Activated naive CD4-positive, alpha-beta T cell (primary cell): ENCODE measurements at places on chromosomes 3 and 15.

DNA sequence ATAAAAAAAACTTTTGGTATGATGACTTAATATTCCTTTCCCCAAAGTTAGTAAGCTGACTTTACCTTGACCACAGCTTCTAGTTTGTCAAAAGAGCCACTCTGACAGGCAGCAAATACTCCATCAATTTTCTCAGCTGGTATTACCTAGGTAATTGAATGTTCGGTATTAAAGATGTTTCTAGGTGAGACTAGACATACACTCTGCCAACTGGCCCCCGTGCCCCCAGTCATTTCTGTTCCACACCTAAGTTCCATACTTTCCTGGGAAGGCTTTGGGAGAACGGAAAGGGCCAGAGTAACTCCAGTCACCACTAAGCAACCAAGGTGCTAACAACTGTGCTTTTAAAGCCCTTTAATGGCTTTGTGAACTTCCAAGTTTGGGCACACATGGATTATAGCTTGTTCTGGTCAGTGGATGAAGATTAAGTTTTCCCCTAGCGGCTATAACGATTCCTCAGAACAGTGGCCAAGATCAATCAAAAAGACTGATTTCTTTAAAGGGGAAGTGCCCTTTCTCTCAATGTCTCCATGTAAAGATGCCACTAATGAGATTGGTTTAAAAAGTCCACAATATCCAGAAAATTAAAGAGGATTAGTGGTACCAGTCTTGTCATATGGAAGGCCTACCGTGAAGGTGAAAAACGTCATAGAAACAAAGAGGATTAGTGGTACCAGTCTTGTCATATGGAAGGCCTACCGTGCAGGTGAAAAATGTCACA is 7.0 kb downstream of the EIF4A2 start:
- no peak for DNase-seq

DNA sequence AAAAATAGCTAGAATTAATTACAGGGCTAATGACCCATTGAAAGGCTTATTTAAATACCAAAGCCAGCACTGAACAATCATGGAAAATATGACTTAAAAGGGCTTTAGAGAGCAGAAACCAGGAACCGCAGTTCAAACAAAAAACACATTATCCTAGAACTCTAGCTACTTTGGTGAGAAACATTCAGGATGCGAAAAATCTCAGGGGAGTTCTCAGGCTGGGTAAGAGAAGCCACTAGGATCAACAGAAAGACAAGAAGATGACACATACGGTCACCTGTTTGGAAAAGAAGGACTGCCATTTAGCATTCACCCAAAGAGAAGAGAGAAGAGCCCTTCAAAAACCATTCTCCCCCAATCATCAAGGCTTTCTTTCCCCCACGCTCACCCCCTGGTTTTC is 75.6 kb upstream of the ICE2 start:
- DNase-seq: no peak

DNA sequence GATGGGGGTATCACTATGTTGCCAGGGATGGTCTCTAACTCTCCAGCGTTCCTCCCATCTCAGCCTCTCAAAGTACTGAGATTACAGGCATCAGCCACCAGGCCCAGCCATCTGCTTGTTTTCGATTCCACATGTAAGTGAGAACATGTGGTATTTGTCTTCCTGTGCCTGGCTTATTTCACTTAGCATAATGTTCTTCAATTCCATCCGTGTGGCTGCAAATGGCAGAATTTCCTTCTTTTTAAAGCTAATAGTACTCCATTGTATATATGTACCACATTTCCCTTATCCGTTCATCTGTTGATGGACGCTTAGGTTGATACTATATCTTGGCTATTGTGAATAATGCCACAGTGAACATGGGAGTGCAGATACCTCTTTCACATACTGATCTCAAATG is 70.6 kb downstream of the ASB7 start:
- no peak for DNase-seq

GRCh38 chr3:131349946-131350347 is 31.6 kb upstream of the NUDT16 start:
- DNase-seq: no peak

DNA sequence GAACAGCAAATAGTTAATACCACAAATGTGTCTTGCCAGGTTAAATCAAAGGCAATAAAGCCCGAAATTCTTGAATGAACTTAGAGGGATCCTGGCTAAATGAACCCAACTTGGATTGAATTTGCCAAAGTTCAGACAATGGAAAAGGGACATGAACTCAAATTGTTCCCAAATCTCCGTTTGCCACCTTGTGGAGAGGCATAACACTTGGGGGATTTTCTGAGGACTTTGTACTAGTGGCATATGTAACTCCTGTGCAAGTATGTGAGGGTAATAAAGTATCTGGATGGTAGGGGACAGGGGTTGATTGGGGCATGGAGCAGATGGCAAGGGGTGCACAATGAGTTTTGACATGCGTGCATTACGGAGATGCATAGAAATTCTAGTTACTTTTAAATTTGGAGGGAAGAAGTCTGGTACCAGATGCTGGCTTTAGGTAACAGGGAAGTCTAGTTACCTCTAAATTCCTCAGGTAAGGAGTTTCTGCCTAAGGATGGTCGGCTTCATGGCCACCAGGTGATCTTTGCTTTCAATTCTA is 1.2 kb upstream of the TCAIM start:
- DNase-seq: no peak

DNA sequence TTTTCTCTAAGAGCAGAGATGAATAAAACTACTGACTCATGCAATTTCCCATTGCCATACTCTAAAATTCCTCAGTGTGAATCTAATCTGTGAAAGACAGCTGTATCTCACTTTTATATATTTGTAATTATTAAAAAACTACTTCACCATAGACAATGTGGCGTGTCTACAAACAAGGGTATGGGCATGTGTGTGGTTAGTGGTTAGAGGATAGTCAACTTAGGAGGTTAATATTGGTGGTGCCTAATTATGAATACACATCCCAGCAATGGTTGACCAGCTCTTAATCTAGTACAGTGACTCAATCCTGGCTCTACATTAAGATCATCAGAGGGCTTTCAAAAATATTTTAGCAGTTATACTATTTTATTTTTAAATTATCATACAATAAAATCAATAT is 94.5 kb downstream of the GOLIM4 start:
- DNase-seq: no peak

GRCh38 chr3:127722091-127722784 is 49.5 kb downstream of the ABTB1 start:
- DNase-seq: no peak

GRCh38 chr15:98725874-98726273 is 77.5 kb downstream of the IGF1R start:
- DNase-seq: no peak

DNA sequence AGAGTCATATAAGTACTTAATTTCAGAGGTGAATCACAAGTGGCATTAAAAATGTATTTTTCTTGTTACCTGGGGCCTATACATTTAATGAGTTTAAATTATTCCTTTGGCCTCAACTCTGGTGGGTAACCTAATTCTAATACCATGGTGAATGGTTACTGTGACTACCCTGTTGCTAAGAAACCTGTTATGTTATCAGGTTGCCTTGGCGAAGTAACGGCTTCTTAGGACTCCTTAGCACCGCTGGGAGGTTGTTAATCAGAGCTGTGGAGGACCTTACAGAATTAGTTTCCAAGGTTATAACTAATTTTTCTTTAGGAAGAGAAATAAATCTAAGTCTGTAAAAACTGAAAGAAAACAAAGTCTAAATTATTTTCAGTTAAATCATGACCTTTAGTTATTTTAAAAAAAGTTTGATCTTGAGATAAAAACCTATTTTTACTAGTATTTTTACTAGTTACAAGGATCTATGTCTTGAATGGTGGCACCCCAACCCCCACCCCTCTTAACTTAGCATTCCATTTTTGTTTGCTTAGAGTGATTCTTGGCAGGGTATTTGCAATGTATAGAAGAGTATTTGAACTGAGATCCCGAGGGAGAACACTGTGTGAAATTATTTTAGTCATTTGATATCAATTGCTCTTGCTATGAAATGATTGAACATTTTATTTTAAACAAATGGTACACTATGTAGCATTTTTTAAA is 155.5 kb downstream of the FNDC3B start:
- no peak for DNase-seq

GRCh38 chr15:78878356-78878755 is 5.7 kb downstream of the MORF4L1 start:
- no peak for DNase-seq

- no peak for DNase-seq
Observed at GRCh38 chr3:65485826-65486469, 552.8 kb downstream of the MAGI1 start.

DNA sequence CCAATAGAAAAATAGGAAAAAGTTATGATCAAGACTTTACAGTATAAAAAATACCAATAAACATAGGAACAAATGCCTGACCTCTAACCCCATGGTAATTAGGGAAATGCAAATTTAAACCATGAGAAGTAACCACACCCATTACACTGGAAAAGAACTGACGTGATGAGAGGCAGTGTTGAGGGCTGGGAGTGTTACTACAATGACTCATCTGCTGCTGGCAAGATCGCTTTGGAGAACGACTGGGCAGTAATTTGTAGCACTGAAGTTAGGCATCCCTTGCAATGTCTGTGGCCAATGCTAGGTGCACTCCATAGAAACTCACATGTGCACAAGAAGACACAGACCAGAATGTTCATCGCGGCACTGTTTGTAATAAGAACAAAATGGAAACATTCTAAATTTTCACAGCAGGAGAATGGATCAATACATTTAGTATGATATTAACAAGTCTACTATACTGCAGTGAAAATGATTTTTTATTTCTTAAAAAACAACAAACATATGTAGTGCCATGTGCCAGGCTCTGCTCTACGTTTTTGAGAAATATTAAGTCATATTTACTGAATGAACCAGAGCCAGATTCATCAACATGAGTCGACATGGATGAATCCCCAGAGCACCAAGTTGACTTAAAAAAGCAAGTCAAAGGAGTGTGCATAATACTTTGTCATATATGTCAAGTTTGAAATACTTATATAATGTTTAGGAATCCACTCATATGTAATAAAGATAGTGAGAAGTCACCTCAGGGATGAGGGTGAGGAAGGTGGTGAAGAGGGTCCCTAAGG is 37.6 kb upstream of the EPHB3 start:
- DNase-seq: no peak

GRCh38 chr15:67925182-67925581 is 85.3 kb upstream of the RNU6-1 start:
- DNase-seq: no peak

DNA sequence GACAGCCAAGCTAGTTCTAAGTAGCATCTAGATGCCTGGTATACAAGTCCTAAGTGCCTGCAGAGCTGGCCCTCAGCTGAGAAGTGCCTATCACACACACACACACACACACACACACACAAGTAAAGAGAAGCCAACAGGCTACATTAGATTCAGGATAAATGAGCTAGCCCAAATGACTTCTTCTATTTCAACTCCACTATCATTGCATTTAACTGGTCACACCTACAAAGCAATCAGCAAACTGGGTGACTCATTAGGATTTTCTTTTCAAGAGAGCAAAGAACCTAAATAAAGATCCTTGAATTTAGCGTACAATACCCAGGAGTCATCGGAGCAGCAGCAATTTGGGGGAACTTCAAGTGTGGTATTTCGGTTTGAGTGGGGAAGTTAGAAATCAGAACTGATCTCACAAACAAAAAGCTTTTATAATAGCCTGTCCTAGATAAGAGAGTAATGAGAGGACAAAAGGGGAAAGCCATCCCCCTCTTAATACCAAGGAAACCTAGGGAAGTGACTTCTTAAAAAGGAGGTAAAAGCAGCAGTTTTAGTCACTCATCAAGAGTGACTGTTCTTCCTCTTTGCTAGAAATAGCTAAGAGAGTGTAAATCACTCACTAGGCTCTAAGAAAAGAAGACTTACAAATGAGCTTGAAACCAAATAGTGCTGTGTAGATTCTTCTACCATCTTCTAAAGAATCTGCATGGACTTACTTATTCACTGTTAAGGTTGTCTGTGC is 112.7 kb downstream of the TNIK start:
- no peak for DNase-seq

DNA sequence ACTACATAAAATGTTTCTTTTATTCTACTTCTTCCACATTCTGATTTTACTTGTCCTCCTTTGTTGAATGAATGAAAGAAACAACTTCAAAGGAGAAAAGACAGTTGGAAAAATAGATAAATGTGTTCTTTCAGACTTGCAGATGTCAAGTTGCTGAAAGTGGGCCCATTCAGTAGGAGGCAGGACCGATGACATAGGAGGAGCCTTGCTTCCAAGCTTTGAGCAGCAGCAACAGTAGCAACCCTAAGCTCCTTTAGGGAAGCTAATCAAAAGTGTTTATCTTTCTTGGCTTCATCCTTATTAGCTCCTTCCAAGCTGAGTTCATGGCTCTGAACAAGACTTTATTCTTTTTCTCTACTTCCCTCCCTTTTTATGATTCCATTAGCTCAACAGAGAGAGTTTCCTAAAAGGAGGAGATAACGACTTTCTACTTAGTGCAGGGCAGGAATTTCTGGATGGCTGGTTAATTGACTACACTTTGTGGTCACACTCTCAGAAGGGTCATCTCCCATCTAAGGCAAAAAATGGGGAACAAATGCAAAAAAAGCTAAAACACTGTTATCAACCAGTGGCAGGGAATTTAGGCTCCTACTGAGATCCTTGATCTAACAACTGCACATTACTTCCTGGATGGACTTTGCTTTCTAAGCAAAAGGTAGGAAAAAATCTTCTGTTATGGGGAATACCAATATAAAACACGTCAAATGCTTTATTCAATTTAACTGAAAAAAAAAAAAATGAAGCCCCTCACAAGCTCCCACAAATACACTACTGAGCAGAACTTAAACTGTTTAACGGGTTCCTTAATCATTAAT is 4.8 kb downstream of the MORC1 start:
- DNase-seq: no peak

GRCh38 chr15:101723171-101723873 is 951 bp downstream of the TARS3 start:
- no peak for DNase-seq

DNA sequence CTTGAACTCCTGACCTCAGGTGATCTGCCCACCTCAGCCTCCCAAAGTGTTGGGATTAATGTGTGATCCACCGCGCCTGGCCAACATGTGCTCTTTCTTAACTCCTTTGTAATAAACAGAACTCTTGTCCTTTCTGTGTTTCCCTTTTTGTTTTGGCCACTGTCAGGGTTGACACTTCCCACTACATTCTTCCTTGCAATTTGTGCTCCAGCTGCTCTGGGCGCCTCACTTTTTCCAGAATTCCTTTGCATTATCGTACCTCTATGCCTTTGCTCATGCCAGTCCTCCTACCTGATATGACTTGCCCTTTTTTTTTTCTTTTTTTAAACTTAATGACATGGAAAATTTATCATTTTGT is 38.8 kb upstream of the SMAD3 start:
- DNase-seq: no peak
